Stimulated activated CD8-positive, alpha-beta memory T cell treated with anti-CD3 and anti-CD28 coated beads, Interleukin-4, amount 100 ng/mL, for 1 hour (primary cell): ENCODE measurements at places on chromosomes 5 and 9.

DNA sequence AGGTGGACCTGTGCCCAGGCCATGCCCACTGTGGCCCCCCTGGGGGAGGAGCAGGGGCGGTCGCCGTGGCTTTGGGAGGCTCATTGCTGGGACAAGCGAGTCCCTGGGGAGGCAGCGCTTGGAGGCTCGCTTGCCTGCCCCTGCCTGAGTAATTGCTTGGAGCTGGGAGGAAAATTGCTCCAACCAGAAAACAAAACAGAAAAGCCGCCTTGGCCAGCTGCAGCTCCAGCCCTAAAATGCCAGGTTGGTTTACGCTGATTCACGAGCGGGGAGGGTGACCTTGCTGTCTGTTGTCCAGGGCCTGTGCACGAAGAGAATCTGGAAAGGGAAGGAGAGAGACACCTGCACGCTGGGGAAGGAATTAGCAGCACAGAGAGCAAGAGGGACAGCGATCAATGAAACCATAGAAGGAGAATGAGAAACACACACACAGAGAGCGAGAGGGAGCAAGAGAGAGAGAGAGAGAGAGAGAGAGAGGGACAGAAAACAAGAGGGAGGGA is 25.3 kb downstream of the NTNG2 start:
- no peak for DNase-seq

GRCh38 chr5:35485487-35485886 is 132.2 kb upstream of the SPEF2 start:
- DNase-seq: no peak

- no peak for DNase-seq
Measured at GRCh38 chr9:136690104-136690805, 3.0 kb upstream of the AGPAT2 start.

- no peak for DNase-seq
Measured at GRCh38 chr9:133134388-133135145, 13.5 kb upstream of the RALGDS start.

DNA sequence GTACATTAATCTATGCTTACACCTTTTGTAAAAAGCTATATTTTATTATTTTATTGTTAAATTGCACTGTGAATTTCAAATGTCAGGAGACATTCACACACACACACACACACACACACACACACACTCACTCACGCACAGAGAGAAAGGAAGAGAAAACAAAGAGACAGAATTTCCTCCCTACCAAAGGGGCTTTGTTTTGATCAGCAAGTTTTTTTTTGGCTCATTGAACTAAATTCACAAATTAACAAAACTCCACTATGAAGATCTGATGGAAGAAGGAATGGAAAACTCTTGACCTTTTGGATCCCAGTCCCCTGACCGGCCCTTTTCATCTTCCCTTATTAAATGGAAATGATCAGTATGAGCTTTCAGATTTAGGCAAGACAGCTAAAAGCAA is 161.2 kb downstream of the PDE4D start:
- no peak for DNase-seq

DNA sequence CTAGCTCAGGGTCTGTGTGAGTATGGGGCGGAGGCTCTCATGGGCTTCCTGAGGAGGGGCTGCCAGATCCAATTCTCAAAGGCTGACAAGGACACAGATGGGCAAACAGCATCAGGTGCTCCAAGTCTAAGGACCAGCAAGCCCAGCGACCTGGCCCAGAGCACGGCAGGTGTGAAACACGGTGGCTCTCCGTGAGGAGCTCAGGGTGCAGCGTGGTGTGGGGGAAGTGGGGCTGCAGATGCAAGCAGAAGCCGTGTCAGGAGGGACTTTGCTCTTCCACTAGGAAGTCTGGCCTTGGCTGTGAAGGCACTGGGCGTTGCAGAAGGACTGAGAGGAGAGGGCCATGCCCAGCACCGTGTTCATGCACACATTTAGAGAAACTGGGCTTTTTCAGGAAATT is 420.0 kb downstream of the GADD45G start:
- DNase-seq: no peak

DNA sequence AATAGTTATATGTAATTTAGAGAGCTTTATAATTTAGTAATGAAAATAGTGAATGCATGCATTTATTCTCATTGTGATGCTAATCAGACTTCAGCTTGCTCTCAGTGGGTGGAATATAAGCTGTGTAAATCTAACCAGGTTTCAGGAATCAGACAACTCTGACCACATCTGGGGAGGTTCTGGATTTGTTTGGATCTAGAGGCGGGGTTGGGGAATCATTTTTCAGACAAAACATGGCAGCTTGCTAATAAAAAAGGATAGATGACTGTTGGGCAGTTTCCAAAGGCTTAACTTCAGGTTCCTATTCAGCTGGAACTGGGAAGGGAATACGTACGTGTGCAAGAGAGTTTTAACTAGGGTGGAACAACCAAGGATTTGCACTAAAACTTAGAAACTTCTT is 43.2 kb upstream of the MAMDC2 start:
- DNase-seq: no peak

GRCh38 chr5:138905541-138905940 is 30.4 kb upstream of the LRRTM2 start:
- no peak for DNase-seq

DNA sequence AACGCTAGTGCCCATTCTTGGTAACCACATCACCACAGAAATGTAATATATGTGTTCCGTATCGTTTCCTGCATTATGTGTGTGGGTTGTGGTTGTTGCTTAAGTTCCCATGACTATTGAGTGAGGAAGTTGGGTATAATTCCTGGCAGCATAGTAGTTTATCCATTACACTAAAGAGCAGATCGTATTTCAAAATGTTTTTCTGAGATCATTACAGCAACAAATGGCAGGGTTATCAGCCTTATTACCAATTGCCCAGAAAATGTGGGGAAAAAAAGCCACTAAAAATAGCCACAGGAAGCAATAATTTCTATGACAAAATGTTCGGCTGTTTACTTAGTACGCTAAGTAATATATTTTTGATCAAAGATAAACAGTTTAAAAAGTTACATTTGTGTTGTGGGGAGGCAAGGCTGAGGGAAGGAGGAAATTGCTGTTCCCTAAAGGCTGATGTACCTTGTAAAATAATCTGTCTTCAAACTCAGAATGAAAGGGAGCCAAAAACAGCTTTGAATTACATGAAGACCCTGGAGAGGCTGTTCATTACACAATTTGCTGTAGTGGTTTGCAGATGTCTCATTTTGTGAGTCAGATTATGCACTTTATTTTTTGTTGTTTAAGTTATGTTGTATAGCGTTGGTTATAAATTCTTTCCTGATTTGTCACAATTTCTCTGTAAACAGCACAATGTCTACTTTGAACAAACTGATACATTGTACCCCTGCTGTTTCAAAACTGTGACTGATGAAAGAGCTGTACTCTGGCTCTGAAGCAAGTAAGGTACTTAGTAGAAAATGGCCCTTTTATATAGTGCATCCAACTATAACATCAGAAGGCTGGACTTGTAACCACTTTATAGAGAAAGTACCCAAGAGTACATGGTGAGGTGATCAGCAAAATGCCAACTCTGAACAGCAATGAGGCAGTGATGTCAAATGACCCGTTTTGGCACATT is 1028.5 kb downstream of the NR2F1-AS1 start:
- DNase-seq: no peak

DNA sequence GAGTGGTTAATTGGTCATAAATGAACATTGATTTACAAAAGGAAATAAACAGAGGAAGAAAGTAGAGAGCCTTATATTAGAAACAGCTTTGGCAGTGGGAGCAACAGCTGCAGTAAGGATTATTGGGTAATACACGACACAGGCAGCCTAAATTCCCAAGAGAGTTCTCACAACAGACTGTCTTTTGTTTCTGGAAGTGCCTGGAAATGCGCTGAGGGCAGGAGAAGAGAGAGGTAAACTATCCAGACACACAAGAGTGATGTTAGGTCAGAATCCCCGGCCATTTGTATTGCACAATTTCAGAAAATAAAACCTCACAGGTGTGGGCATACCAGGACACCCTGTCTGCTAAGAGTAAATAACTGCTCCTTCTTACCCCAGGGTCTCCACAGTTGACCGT is 450.4 kb upstream of the CTNND2 start:
- no peak for DNase-seq

DNA sequence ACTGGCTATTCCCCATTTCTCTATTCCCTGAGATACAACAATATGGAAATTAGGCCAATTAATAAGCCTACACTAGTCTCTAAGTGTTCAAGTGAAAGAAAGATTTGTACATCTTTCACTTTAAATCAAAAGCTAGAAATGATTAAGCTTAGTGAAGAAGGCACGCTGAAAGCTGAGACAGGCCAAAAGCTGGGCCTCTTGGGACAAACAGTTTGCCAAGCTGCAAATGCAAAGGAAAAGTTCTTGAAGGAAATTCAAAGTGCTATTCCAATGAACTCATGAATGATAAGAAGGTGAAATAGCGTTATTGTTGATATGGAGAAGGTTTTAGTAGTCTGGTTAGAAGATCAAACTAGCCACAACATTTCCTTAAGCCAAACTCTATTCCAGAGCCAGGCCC is 256.2 kb downstream of the ZSWIM6 start:
- no peak for DNase-seq

- no peak for DNase-seq
Measured at GRCh38 chr9:111959468-111960359, 63.1 kb downstream of the UGCG start.

GRCh38 chr9:136614967-136615623 is 47.6 kb upstream of the EGFL7 start:
- DNase-seq: no peak

GRCh38 chr5:90054612-90055011 is 354.9 kb downstream of the CETN3 start:
- DNase-seq: no peak

GRCh38 chr9:35861161-35861897 is 8.9 kb downstream of the OR13J1 start:
- DNase-seq: no peak

- DNase-seq: no peak
Measured at GRCh38 chr9:124260769-124261603, 3.2 kb downstream of the NEK6 start.

DNA sequence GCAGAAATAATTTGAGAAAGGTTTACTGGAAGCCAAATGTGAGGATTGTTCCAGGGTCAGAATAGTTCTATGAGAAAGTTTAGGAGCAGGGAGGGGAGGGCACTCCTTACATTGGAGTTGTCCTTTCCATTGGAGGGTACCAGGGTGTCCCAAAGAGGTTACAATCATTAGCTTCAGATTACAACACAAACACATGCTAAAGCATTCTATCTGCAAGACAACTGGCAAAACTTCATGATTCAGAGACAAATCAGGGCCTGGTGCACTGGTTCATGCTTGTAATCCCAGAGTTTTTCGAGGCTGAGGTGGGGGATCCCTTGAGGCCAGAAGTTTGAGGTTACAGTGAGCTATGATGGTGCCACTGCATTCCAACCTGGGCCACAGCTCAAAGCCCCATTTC is 51.8 kb downstream of the NSUN2 start:
- no peak for DNase-seq

GRCh38 chr9:1619915-1620710 is 395.0 kb upstream of the SMARCA2 start:
- DNase-seq: no peak

DNA sequence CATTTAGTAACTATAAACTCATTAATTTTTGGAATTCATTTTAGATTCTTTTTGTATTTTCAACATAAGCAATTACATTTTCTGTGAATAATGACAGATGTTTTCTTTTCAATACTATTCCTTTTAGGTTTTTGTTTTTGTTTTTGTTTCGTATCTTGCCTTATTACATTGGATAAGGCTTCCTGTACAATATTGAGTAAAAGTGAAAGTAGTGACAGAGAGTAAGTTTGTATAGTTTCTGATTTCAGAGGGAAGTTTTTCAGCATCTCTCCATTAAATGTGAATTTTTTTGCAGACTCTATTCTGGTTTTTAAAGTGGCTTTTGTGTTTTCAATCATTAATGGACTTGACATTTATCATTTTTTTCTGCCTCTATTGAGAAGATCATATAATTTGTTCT is 12.8 kb upstream of the CAMK4 start:
- no peak for DNase-seq

DNA sequence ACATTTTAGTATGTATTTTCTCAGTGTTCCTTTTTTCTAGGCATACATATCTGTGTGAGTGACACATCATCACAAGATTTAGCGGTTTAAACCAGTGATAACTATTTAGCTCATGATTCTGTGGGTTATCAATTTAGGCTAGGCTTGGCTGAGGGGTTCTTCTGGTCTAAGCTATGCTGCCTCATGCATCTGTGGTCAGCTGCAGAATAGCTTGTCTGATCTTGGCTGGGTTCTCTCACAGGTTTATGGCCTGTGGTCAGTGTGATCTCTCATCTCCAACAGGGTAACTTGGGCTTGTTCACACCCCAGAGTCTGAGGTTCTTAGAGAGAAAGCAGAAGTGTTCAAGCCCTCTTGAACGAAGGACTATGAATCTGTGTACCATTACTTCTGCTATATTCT is 363.3 kb downstream of the KDM4C start:
- no peak for DNase-seq

GRCh38 chr9:108052431-108053080 is 563.0 kb upstream of the KLF4 start:
- DNase-seq: no peak

GRCh38 chr5:31095796-31096195 is 97.7 kb upstream of the CDH6 start:
- DNase-seq: no peak

DNA sequence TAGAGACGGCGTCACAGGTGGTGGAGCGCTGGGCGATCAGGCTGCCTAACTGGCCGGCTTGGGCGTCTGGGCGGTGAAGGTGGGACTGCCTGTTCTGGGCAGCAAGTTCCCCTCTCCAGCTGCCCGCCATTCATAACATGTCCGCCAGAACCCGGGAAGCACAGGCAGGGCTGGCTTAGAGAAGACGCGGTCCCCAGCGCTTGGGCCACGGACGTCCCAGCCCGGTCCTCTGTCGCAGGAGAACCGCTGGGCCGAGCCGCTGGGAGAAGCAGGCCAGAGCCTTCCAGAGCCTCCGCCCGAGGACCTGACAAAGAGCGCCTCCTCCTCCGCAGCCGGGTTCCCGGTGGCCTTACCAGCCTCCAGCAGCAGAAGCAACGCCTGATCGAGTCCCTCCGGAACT is 15.2 kb upstream of the HAND1 start:
- no peak for DNase-seq

DNA sequence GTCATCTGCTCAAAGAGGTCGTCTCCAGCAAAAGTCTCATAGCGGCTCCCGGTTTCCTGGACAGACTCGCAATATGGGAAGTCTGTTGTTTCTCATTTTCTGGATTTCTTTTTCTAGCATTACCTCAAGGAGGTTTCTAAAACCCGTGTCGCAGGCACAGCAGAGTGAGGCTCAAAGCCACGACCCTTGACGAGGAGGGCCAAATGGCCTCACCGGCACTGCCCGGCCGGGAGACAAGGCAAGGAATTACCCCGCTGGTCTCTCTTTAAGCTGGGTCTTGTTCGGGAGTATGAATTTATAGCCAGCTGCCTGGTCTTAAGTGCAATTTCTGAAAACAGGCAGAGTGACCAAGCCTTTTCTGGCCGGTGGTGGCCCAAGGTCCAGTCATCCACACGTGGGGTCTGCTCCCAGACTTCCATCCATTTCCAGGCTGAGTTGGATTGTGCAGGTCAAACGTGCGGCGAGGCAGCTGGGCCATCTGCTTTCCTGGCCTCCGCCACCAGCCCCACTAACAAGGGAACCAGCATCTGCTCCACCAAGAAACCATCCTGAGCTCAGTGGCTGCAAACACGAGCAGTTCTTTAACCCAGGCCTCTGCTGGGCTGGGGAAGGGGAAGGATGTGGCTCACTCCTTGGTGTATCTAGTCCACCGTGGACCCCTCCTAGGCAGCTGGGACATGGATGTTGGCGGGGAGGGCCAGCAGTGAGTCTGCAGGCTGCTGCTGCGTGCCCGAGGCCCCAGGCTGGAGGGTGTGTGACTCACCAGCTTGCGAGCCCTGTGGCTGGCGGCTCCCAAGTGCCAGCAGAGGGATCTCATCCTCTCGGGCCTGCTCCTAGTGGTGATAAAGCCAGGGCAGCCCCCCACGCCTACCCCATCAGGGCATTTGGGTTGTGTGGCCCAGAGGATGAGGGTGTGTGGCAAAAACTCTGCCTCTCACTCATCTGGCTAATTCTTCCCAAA is 55.6 kb upstream of the COL5A1 start:
- no peak for DNase-seq
